Esophagus mucosa (tissue), 1 donor: ENCODE measurements at places on chromosomes 7 and 10. TPM values are rescaled to one million over a fixed set of nuclear protein-coding genes. Genes with fewer than 3 reads are reported as not detected.

Gene GJD4
- total RNA-seq = not detected

Gene TCAF2
- total RNA-seq = 9.8 TPM

Gene FHIP2A
- total RNA-seq = 7.9 TPM

Gene BLOC1S2
- 57.9 TPM for total RNA-seq

DNA sequence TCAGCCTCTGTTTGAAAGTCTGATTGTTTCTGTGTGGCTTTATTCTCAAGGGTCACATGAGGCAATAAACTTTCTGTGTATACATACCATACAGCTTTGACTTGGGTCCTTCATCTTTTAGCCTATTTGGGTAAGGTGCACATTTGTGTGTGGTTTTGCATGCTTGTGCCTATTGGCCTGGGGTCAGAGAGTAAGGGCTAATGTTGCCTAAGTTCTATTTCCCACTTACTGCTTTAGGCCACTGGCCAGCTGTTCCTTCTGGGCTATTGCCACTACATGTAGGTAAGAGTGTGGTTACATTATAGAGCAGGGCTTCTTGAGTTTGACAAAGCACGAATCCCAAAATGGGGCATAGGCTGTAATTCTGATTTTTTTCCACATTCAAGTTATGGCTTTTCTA lies 21.8 kb downstream of the BBIP1 start:
- no peak for ATAC-seq

GRCh38 chr7:86248977-86249376 lies 394.7 kb upstream of the GRM3 start:
- ATAC-seq = no peak

DNA sequence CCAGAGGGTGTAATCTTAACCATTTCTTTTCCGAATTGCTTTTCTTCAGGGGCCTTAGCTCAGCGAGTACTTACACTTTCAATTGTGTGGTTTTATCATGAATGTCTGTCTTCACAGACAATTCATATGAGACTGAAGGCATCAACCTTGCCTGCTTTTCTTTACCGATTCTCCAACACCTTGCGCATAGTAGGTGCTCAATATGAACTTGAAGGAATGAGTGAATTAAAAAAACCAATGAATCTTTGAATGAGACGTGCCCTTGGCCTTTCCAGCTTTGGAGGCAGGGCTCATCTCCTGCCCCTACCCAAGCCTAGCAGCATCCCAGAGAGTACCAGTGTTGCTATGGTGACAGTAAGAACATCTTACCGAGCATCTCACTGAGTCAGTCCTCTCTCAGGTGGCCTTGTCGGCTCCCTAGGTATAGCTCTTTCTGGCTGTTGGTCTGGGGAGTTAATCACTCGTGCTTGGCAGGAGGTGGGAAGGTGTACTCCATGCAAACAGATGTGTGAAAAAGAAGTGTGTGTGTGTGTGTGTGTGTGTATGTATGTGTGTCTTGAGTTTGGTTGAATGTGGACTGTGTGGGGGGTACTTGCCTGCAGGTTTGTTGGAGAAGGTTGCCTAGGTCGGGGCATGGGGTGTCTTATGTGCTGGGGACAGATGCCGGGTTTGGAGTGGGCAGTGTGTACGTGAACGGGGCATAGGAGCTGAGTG lies 107.7 kb downstream of the C10orf105 start:
- ATAC-seq = no peak

GRCh38 chr10:105586451-105587098 lies 945.5 kb downstream of the SORCS3 start:
- ATAC-seq = no peak

- ATAC-seq = no peak
Measured at GRCh38 chr10:310371-310770, 175.1 kb downstream of the ZMYND11 start.

- no peak for ATAC-seq
Measured at GRCh38 chr7:92798517-92799249, 37.7 kb downstream of the CDK6 start.

GRCh38 chr10:102460836-102461186 lies 9.5 kb upstream of the C10orf95 start:
- peak; percentile 10 for ATAC-seq

DNA sequence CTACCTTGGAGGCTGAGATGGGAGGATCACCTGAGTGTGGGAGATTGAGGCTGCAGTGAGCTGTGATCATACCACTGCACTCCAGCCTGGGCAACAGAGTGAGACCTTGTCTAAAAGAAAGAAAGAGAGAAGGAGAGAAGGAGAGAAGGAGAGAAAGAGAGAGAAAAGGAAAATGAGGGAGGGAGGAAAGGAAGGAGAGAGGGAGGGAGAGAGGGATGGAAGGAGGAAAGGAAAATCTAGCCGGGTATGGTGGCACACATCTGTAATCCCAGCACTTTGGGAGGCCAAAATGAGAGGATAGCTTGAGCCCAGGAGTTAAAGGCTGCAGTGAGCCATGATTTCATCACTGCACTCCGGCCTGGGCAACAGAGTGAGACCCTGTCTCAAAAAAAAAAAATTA lies 42.9 kb upstream of the GTF2IRD1 start:
- ATAC-seq = no peak
